HFFc6 (cell line): ENCODE measurements at places on chromosomes 5 and 9. TPM values are rescaled to one million over a fixed set of nuclear protein-coding genes. Genes with fewer than 3 reads are reported as not detected.
A peak's percentile ranks its signal among the peaks of the same experiment; 100 is the strongest.

The BHMT2 gene
- total RNA-seq = 0.27 to 1.6 TPM in 2 of 3 replicates, not detected in the other

The INSL6 gene
- total RNA-seq = not detected in 3 replicates

The PDE4D gene
- total RNA-seq = 1.3 to 6.0 TPM (median 2.3 TPM) in 3 replicates

The TMEM252 gene
- total RNA-seq = not detected in 3 replicates

The PKN3 gene
- 3.3 to 5.6 TPM (median 4.2 TPM) in 3 replicates for total RNA-seq

The OR1J2 gene
- total RNA-seq = not detected in 3 replicates

- no peaks in the 10 kb centered on the region for H3K36me3 ChIP-seq
- no peak overlapping the region for H3K4me3 ChIP-seq
- no peak overlapping the region for H3K27ac ChIP-seq
- no peaks in the 10 kb centered on the region for H3K4me1 ChIP-seq
- DNase-seq = no peak
Measured at GRCh38 chr9:98833090-98833956, 25.9 kb downstream of the GALNT12 start.

DNA sequence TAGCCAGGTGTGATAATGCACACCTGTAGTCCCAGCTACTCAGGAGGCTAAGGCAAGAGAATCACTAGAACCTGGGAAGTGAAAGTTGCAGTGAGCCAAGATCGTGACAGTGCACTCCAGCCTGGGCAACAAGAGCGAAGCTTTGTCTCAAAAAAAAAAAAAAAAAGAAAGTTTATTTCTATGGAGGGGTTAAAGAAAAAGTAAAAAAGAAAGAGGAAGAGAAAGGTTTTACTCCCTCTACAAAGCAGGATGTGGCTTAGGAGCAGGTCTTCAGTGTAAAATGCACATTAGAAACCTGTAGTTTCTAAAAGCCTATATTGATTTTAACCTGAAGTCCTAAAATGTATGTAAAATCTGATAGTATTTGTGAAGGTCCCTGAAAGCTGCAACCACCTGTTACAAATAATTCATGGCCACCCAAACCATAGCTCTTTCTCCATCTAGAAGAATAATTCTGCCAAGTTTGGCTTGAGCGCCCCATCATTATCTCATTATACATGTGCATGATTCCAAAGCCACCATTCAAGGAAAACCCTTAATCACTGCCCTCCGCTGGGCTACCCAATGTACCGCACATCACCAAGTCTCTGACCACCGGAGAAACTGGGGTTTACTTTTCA is 3.4 kb downstream of the FNBP1 start:
- peaks cover 4% of the 10 kb centered on the region; the same call in 1 of the 2 replicates for H3K36me3 ChIP-seq
- no peak overlapping the region for H3K27ac ChIP-seq
- peaks cover 7% of the 10 kb centered on the region for H3K27me3 ChIP-seq
- DNase-seq = no peak

- no peaks in the 10 kb centered on the region for H3K27me3 ChIP-seq
- H3K36me3 ChIP-seq = no peaks in the 10 kb centered on the region
- H3K4me3 ChIP-seq = no peak overlapping the region
- DNase-seq = no peak
- no peak overlapping the region for H3K27ac ChIP-seq
Measured at GRCh38 chr5:84794486-84795035, 409.9 kb upstream of the EDIL3 start.

GRCh38 chr5:173758676-173759075 is 129.5 kb upstream of the CPEB4 start:
- H3K27me3 ChIP-seq = peaks cover 8% of the 10 kb centered on the region
- H3K4me3 ChIP-seq = no peak overlapping the region
- peaks cover 9% of the 10 kb centered on the region for H3K4me1 ChIP-seq

GRCh38 chr9:100290714-100291113 is 62.0 kb downstream of the TEX10 start:
- no peak for DNase-seq
- H3K4me3 ChIP-seq = no peak overlapping the region
- H3K27me3 ChIP-seq = no peaks in the 10 kb centered on the region
- H3K27ac ChIP-seq = no peak overlapping the region

DNA sequence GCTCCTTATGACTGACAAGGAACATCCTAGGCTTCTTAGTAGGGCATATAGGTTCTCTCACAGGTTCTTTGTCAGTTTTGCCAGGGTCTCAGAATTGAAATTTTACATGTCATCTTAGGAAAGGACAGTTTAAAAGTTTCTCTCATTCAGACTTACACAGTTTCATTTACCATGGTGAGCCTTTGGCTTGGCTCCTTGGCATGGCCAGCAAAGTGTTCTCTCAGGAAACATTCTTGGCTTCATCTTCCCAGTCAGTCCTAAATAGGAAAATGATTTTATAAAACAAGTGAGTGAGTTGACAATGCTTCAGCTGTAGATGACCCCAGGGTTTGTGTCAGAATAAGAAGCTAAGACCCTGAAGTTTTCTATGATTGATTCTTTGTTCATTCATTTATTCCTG is 191.6 kb downstream of the PCSK5 start:
- H3K4me3 ChIP-seq = no peak overlapping the region
- no peak overlapping the region for H3K27ac ChIP-seq
- H3K36me3 ChIP-seq = no peaks in the 10 kb centered on the region
- H3K4me1 ChIP-seq = no peaks in the 10 kb centered on the region

DNA sequence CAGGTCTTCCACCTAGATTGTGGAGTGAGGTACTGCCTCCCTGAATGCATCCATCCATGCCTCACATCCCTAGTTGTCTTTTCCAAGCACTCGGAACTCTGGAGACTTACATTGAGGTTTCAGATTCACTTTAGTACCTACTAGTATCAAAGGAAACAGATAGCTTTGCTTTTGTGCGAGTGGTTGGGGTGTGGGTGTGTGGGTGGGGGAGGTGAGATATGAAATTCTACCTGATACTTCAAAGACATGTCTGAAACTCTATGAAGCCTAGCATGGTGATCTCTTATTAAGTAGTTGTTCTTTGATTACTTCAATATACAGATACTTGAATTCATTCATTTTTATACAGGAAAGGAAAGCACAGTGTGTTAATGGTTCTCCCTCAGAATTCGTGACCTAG is 64.4 kb downstream of the MCCC2 start:
- no peak for DNase-seq
- peaks cover 18% of the 10 kb centered on the region; the same call in 1 of the 2 replicates for H3K36me3 ChIP-seq
- H3K4me1 ChIP-seq = no peaks in the 10 kb centered on the region
- no peaks in the 10 kb centered on the region; the same call in 1 of the 2 replicates for H3K27me3 ChIP-seq
- no peak overlapping the region for H3K27ac ChIP-seq
- H3K4me3 ChIP-seq = no peak overlapping the region

DNA sequence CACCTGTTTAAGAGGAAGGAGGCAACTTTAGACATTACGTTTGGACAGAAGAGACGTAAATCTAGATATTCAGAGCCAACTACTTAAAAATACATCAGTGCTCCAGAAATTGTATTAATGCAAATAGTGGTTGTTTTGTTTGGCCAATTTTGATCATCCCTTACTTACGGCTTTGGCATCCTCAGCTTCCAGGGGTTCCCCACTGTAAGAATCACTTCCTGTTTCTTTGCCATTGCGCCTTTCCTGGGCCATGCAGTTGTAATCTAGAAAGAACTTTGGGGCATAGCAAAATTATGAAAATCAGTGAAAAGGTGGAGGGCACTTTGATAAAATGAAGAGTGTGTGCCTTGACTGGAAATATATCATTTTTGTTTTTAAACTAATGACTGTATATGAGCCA is 537.2 kb upstream of the TLE4 start:
- no peak for DNase-seq
- peaks cover 1% of the 10 kb centered on the region for H3K27me3 ChIP-seq
- H3K4me3 ChIP-seq = no peak overlapping the region
- peaks cover 49% of the 10 kb centered on the region for H3K36me3 ChIP-seq
- no peaks in the 10 kb centered on the region; the same call in 1 of the 2 replicates for H3K4me1 ChIP-seq

- DNase-seq = peak; percentile 6
- H3K4me3 ChIP-seq = no peak overlapping the region
- no peaks in the 10 kb centered on the region for H3K36me3 ChIP-seq
- no peaks in the 10 kb centered on the region for H3K4me1 ChIP-seq
- peaks cover 3% of the 10 kb centered on the region; the same call in 1 of the 2 replicates for H3K27me3 ChIP-seq
Measured at GRCh38 chr9:95181226-95181818, 136.2 kb downstream of the FANCC start.

DNA sequence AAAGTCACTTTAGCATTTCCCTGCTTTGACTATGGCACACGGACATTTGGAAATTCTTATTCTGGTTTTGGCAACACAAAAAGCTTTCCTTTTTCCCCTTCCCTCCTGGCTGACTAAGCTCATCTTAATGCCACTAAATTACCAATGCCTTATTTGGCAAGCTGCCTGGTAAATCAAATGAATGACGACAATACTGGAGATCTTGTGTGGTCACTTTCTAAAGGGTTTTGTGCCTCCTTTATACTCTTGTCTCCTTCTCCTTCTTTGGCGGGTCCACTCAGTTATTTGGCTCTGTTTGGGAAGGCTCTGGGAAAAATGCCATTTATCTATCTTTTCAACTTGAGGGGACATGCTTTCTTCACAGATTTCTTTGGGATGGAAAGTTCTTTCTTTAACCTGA is 34.9 kb downstream of the SH3GL2 start:
- H3K4me1 ChIP-seq = peaks cover 10% of the 10 kb centered on the region
- DNase-seq = peak; percentile 60
- peaks cover 20% of the 10 kb centered on the region for H3K27me3 ChIP-seq
- H3K4me3 ChIP-seq = no peak overlapping the region

DNA sequence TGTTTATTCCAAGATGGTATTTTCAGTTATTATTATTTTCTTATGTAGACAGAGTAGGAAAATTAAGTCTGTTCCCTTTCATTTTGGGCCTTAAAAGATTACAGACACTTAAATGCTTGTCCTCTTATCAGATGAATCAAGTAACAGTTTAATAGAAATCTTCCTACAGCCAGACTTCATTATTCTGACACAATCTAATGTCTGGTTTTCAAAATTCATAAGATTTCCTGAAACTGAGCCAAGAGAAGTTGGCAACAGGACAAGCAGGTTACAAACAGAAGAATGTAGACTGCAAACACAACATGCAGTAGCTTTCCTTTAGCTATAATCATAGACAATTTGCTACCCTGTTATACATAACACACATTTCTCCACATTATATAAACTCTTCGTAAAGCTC is 130.5 kb downstream of the FBXL17 start:
- no peak for DNase-seq
- H3K27ac ChIP-seq = no peak overlapping the region
- H3K27me3 ChIP-seq = no peaks in the 10 kb centered on the region
- H3K4me3 ChIP-seq = no peak overlapping the region

DNA sequence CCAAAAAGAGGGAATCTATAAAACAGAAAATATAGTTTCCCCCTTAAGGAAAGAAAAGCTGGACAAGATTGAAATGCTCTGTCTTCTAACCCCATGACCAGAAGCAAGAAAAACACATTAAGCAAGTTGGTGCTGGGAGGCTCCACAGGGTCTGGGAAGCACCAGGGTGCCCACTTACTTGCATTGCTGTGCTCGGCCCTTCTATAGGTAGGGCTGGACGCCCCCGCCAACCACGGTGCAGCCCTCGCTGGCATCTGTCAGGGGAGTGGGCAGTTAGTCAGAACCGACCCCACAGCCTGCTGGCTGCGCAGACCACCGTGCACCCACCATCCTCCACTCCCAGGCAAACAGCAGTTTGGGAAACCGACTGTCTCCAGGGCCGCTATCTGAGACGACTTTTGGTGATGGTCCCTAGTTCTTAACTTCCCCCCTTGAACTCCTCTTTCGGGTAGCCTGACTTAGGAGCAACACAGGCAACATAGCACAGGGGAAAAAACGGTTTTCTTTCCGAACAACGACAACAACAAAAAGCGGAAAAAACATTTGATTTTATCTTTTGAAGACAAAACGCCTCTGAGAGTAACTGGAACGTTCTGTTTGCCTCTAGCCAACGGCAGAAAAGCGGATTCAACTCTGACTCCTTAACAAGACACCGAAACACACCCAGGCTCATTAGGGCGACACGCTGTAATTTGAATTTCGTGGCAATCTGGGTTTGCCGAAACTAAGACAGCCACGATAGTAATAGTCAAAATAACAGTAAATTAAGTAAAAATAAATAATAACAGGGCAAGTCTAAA is 3.9 kb downstream of the IRX2 start:
- peaks cover 9% of the 10 kb centered on the region; the same call in 1 of the 2 replicates for H3K36me3 ChIP-seq
- peaks cover 17% of the 10 kb centered on the region for H3K4me1 ChIP-seq
- H3K27me3 ChIP-seq = peaks cover 2% of the 10 kb centered on the region
- H3K27ac ChIP-seq = no peak overlapping the region
- H3K4me3 ChIP-seq = no peak overlapping the region
